ENCODE measurements at places on chromosomes 3 and 15.

DNA sequence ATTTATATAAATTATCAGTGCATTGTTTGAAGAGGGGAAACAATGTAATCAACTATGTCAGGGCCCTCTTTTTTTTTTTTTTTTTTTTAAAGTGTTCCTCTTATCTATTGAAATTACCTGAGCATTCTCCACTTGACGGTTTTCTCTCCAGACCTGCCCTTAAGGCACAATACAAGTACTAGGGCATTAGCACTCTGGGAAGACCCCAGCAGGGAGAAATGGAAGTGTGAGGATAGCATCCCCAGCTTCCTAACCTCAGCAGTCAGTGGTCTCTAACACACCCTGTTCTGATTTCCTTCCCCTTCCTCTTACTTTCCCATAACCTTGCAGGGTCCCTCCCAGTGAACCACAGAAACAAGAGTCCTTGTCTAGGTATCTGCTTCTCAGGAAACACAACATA, 458.3 kb upstream of the ARL6 start:
- DNase-seq: no peak

DNA sequence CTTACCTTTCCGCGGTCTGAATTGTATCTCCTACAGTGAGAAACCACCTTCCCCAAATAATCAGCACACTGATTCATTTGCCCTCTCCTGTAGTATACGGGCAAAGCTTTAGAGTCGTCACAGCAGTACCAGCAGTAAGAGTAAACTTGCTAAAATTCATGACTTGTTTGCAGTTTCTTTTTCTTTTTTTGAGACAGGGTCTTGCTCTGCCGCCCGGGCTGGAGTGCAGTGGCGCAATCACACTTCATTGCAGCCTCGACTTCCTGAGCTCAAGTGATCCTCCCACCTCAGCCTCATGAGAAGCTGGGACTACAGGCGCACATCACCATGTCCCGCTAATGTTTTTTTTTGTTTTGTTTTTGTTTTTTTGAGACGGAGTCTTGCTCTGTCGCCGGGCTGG, 11.9 kb downstream of the SCAMP5 start:
- DNase-seq: no peak

DNA sequence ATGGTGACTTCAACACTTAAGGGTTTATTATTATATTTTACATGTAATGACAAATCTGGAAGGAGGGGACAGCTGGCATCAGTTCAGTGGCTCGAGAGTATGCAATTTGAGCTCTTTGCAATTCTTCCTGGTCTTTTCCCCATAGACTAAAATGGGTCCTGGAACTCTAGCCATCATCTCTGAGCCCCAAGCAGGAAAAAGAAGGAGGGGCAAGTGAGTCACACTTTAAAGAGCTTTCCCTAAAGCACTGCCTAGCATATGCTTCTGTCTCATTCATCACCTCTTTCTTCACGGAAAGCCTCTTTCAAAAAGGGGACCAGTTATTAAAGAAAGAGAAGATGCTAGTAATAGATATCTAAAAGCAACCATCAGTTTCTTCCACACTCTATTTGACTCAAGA, 466.3 kb downstream of the ZIC1 start:
- DNase-seq: no peak

DNA sequence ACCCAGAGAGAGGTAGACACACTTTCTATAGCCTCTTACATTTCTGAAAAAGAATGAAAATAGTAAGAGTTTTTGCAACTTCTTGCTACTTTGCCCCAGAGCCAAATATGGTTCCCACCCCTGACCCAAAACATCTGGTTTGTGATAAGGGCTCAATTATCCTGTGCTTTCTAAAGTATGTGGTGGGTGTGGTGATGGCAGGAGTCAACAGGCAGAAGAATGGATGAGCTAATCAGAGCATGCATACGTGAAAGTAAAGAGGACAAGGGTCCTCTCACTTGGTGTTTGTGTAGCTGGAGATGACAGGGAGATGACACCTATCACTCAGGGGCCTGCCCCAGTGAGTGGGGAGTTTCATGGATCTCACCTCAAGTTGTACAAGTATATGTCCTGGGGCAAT, 19.1 kb downstream of the KBTBD8 start:
- no peak for DNase-seq

GRCh38 chr3:51355891-51356578, 29.1 kb upstream of the MANF start:
- no peak for DNase-seq

DNA sequence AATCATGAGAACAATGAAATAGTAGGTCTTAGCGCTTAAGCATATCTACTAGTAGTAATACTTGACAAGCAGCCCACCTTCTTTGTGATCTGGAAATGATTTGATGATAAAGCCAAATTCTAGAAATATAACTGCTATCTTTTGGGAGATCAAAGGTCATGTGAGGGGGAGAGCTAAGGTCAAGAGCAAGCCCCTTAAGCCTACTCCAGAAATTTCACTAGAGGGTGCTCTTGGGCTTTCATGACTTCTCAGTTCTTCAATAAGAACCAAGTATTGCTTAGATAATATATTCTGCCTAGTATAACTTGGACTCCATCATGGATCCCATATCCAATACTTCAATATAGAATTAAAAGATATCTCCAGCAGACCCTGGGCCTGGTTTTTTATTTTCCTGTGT, 319.6 kb downstream of the ZBTB20 start:
- DNase-seq: no peak

- no peak for DNase-seq
Observed at GRCh38 chr3:100368441-100368840, 32.4 kb downstream of the TOMM70 start.

DNA sequence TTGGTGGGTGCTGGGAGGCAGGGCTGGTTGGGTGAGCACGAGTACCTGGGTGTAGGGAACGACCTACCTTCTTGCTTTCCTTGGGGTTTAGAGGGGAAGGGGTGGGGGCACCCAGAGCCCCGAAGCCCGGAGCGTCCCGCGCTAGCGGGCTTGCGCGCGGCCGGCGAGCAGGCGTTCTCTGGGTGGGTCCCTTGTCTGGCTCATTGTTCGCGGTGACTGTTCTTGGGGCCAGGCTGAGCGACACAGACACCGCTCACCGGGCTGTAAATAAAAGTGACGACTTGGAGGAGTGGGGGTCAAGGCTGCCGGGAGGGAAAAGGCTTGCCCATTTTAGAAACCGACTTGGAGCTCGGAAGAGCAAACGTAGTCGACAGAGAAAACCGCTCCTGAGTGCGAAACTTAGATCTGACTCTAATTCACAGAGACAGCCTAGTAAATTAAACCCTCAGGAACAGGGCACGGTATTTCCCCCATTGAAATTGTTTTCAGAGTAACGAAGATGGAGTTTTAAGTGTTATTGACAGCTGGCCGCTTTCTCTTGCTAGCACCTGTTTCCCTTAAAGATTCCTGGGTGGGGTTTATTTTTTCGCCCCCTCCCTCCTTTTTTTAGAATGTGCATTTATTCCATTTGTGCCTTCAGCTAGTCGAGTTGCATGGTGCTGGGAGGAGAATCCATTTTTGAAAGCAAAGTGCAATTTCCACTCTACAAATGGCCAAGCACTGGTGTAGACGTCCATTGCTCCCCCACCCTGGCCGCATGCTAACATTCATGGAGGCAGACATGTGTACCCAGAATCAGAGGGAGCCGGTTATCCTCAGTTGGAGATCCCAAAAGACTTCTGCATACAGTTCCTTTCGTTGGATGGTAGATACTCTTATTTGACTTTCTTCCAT, 532.1 kb upstream of the SEMA6D start:
- no peak for DNase-seq

- DNase-seq: no peak
Observed at GRCh38 chr3:46910166-46910760, 32.7 kb downstream of the PTH1R start.

GRCh38 chr3:36734742-36735141, 29.6 kb downstream of the DCLK3 start:
- DNase-seq: no peak

DNA sequence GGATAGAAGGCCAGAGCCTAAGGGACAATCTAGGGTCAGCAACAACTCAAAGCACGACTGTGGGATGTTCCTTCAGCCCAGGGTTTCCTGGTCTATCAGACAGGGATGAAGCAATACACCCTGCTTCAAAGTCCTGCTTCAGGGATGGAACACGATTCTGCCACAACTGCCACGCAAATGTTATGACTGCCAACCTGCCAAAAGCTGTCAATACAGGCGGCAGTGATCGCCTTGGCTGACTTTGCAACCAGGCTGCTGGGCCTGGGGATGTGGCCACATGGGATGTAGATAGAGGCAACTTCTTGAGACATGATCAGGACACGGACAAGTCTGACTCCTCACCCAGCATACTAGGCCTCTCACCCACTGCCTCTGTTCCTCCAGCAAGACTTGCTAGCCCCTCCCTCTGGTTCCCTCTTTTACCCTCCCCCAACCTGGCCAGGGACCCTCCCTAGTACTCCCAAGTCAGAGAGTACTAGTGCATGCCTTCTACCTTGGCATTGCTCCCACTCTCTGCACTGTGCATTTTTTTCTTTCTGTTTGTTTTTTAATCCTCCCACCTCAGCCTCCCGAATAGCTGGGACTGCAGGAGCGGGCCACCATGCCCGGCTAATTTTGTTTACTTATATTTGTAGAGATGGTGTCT, 7.6 kb downstream of the CCDC12 start:
- no peak for DNase-seq

DNA sequence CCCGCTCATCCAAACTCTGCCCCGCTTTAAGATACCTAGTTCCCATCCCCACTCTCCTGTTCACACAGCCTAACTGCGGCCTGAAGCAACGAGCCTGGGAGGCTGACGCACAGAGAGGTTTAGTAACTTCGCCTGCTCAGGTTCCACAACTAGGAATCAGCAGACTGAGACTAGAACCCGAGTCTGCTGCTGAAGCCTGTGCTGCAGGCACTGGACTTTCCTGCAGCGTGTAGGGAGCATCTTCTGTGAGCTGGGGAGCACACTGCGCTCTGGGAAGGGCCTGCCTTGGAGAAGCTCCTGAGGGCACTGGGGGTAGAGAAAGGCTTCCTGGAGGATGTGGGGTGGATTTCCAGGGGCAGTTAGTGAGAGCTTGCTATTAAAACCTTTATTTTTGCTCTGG, 4.8 kb upstream of the MAP6D1 start:
- DNase-seq: no peak

GRCh38 chr3:38966811-38967692, 84.7 kb downstream of the SCN11A start:
- DNase-seq: no peak

DNA sequence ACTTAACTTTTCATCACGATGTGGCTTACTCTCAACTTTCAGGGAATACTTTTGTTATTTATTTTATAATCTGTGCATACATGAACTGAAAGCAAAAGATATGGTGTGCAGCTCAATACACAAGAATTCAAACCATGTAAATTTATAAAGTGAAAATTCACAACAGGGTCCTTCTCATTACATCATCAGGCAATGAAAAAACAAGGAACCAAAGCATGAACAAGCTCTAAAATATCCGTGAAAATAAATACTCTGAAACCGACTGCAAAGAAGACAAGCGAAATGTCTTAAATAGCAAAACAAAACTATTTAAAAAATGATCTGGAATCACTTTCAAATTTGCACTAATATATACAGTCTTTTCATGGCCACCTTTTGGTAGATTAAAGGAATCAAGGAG, 28.9 kb downstream of the GNB5 start:
- DNase-seq: no peak

- DNase-seq: no peak
Observed at GRCh38 chr15:61748529-61748928, 311.7 kb downstream of the VPS13C start.

DNA sequence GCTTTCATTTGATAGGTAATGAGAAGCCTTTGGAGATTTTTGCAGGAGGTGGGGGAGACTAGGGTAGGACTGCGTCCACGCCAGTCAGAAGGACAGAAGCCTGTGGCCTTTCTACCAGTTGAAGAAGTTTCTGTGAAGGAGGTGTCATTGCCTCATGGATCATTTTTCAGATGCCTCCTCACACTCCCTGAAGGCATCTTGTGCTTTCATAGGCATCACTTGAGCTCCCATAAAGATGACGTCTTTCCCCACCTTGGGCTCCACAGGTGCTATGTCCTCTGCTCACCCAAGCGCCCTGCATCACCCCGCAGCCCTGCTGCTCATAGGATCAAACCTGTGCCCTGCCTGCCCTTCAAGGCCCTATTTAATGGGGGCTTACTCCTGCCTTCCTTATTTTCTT, 7.5 kb upstream of the ITGA11 start:
- no peak for DNase-seq

- no peak for DNase-seq
Observed at GRCh38 chr3:108493862-108494261, 16.5 kb downstream of the MYH15 start.

GRCh38 chr15:76075046-76075445, 15.3 kb downstream of the TMEM266 start:
- DNase-seq: no peak

DNA sequence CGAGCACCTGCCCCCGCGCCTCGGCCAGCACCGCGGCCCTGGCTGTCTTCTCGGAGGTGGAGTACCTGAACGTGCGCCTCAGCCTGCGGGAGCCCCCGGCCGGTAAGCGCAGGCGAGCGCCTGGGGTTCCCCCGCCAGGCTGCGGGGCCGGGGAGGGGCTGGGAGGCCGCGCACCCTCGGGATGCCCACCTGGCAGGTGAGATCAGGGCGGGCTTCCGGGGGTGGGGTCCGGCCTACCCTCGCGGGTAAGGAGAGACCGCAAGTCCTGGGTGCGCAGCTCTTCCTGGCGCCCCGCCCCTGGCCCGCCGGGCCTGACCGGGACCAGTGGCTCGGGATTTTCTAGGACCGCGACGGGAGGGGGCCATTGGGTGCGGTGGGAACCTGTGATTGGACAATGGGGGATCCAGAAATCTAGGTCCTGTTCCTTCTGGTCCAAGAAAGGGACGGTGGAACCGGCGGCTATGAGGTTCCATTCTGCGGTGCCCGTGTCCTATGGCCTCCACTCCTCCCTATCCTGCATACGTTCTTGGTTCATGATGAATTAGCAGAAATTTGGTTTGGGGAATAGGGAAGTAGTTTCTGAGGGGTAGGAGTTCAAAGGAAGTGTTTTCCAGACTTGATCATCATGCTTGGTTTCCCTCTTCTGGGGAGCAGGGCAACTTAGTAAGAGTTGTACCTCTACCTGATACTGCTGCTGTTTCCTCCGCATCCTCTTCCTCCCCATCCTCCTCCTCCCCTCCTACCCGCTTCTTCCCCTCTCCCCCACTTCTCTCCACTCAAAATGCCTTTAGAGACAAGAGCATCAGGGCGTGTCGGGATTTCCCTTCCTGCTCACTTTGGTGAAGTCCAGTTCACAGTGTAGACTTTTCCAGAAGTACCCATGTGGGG, 808 bp downstream of the ARRDC4 start:
- DNase-seq: peak; percentile 47

- no peak for DNase-seq
Observed at GRCh38 chr15:66027268-66027805, 158.0 kb downstream of the RAB11A start.

GRCh38 chr15:45795440-45796069, 160.7 kb downstream of the SQOR start:
- peak; percentile 43 for DNase-seq

DNA sequence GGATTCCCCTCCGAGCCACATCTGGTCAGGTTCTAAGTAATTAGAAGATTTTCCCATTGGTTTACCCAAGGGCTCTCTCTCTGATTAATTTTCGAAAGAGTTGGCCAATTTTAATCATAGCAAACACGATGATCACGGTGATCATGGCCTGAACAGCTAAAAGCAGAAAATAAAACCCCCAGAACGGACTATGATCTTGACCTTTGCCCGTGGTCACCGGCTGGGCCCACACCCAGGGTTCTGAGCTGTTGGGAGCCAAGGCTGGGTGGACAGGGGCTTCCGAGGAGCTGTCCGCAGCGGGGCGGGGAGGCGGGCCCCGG, 2.6 kb downstream of the GP5 start:
- no peak for DNase-seq

All from left hindlimb (tissue), 1 donor.